Upper lobe of left lung (tissue), 6 donors: ENCODE measurements at places on chromosomes 3 and 15.

DNA sequence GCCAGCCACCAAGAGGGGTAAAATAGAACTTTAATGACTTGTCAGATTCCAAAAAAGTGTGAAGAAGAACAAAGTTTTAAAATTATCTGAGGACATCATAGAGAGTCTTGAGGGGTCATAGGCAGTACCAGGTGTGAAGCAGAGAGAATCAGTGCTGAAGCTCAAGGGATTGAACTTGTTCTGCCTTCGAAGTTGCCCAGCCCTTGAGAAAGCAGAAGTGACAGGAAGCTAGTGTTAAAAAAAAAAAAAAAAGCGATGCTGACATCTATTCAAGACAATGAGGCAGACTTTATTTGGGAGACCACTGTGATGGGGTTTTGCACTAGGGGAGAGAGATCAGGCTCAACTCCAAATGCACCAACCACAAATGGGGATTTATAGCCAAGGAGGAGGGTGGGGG is 21.8 kb downstream of the FBXO22 start:
- DNase-seq: no peak

DNA sequence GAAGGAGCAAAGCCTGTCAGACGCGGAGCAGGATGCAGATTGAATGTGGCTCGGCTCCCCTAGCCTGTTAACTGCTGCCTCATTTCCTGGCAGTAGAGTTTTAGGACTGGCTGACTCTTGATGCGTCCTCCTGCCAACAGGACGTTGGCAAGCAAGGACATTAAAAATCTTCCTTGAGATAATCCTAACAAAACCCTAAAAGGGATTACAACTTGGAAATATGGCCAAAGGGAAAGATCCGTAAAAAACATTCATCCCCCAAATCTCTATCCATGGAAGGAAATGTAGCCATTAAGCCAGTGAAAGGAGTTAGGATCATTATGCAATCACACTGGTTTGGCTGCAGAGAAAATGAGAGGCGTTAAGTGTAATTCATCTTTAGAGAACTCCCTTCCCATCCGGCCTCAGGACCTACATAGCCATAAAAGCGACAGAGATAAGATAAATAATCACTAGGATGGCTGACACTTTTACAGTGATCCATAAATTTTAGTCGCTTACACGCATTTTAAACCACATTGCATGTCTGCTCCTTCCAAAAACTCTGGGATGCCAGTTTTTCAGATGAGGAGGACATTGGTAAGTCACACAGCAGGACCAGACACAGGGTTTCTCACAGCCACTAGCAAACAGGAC is 44.5 kb upstream of the C3orf80 start:
- DNase-seq: no peak

DNA sequence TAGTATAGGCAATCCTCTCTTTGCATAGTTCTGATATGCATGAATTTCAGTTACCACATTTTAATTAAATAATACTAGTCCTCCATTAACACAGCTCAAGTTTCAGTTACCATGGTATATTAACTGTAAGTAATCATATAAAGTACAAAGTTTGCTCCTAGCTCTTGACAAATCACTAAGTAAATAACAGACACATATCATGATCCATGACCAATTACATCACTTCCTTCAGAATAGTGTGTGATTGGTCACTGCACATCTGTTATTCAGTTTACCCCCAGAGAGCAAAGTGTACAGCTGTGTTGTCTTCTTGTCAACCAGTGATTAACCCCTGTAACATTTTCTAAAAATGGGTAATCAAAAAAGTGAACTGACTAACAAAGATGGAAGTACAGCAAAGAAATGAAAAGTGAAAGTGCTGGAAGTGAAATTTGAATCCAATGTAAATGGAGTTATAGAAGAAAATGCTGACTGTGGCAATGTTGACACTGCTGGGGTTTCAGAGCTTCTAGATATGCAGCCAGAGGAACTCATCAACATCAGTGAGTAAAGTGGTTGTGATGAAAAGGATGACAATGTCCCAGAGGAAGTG is 30.2 kb upstream of the LEKR1 start:
- no peak for DNase-seq

DNA sequence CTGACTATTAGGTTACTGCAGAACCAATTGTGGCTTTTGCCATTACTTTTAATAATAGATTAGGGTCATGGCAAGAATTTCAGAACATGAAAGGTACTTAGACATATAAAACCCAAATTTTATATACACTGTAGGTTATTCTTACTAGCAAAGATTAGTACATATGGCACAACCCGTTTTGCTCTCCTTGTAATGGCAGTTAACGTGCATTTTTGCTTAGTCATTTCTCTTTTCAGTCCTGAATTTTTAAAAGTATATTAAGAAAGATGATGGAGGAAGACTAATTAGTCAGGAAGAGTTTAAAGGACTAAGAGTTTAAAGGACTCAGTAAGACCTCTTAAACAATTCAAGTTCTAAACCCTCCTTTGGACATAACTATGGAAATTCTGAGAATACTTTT is 114.0 kb downstream of the PEAK1 start:
- DNase-seq: no peak

GRCh38 chr3:16399473-16399872 is 114.0 kb downstream of the RFTN1 start:
- DNase-seq: peak; percentile 31

DNA sequence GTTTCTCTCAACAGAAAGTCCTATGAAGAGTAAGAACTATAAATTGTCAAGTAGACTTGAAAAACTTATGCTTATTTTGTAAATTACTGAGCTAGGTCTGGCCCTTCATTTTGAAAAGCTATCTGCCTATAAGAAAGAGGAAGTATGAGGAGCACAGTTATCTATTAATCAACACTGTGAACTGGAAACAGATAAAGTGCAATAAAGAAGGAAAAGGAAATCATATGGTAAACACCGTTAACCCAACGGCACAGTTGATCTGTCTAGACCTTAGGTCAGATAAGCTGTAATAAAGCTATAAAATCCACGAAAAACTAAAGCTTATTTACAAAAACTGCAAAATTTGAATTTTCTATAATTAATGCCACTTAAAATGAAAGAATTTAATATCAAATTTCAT is 242.5 kb downstream of the ZBTB20 start:
- no peak for DNase-seq

GRCh38 chr3:112640930-112641801 is at the start of gene CCDC80:
CCDC80 (minus strand) TSS chr3:112641143; CDS start chr3:112639905, 1,238 bp downstream.
- DNase-seq: no peak

- DNase-seq: no peak
Measured at GRCh38 chr15:90871139-90871715, 2.8 kb downstream of the FURIN start.

- no peak for DNase-seq
Measured at GRCh38 chr15:26504009-26504408, 268.9 kb downstream of the GABRB3 start.

- DNase-seq: no peak
Measured at GRCh38 chr3:22122567-22122966, 371.6 kb upstream of the ZNF385D start.

- no peak for DNase-seq
Measured at GRCh38 chr15:61556037-61556648, 327.0 kb upstream of the RORA start.

GRCh38 chr3:12180218-12180617 is 21.5 kb upstream of the TIMP4 start:
- peak; percentile 75 for DNase-seq

- DNase-seq: peak; percentile 33
Measured at GRCh38 chr3:111616417-111617105, 21.4 kb upstream of the ZBED2 start.

DNA sequence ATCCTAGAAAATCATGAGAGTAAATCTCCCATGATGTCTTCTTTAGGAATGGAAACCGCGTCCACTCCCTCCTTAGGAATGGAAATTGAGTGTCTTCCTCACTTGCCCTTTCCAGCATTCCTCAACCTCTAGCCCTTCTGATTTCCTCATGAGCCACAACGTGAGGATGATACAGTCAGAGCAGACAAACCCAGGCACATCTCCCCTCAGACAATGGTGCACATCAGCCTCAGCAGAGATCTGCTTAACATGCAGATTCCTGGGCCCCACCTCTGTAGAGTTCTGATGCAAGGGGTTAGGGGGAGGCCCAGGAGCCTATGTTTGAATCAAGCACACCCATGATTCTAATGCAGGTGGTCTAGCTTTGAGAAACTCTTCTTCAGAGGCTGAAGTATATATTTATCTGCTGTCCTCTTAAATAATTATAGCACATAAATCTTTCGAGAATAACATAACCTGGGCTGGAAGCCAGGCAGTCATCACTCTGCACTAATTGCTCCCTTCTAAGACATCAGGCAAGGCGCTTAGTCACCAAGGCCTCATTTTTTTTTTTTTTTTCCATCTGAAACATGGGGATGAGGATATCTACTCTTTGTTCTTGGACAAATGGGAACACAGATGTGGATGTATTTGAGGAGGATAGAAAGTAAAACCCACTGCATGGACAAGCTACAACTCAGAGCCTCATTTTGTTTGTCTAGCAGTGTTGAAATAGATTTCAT is 81.7 kb downstream of the PRICKLE2 start:
- DNase-seq: no peak

DNA sequence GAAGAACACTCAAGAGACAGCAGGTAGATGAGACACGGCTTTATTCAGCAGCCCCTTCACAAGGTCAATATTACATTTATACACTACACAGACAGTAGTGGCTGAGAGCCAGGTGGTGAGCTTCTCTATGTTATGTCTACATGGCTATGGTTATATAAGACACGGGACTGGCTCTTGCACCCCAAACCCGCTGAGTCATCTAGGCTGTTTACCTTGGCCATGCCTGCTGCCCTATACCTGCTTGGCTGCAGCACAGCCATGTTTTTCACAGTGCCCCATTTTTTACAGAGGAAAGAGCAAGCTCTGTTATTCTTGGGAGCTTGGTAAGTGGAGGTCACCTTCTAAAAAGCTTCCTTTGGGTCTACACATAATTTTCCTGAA is 231.6 kb downstream of the IGSF11 start:
- DNase-seq: no peak

DNA sequence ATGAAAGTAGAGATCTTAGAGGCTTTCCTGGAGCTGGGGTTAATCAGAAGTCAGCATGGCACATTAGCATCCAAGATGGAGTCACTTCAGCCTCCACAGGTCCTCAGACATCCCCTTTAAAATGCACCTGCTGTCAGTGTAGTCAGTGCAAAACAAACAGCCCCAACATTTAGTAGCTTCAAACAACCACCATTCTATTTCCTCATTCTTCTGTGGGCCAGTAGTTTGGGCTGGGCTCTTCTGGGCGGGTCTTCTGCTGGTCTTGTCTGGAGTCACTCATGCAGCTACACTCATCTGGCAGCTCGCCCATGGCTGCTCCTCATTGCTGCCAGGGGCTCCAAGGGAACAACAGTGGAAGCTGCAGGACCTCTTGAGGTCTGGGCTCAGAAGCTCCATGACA is 99.9 kb downstream of the TLE3 start:
- peak; percentile 67 for DNase-seq

GRCh38 chr3:163508206-163508605 is 1570.1 kb downstream of the SI start:
- DNase-seq: no peak

GRCh38 chr15:94327356-94327936 is 96.1 kb downstream of the MCTP2 start:
- no peak for DNase-seq

DNA sequence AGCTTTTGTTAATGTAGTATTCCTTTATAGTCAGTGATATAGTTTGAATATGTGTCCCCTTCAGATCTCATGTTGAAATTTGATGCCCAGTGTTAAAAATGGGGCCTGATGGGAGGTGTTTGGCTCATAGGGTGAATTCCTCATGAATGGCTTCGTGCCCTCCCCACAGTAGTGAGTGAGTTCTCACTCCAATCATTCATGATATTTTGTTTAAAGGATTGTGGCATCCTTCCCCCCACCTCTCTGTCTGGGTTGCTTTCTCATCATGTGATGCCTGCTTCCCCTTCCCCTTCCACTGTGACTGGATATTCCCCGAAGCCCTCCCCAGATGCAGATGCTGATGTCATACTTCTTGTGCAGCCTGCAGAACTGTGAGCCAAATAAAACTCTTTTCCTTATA is 649.8 kb upstream of the NR2F2 start:
- no peak for DNase-seq

DNA sequence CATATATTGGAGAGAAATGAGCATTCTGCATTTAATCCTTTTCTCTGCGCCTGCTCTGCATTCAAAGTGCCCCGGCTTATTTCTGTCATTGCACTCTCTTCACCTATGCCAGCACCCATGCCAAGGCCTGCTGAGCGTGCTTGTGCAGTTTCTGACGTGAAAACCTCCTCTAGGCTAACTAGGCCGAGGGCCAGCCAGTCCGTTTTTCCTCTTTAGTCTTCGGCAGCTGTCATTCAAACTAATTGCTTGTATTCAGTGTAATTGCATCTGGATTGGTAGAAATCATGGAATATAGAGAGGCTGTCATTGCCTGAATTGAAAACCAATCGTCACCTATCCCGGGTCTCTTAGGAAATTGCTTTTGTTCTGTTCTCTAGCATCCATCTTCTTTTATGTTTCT is 94.0 kb downstream of the ARPP21 start:
- no peak for DNase-seq

DNA sequence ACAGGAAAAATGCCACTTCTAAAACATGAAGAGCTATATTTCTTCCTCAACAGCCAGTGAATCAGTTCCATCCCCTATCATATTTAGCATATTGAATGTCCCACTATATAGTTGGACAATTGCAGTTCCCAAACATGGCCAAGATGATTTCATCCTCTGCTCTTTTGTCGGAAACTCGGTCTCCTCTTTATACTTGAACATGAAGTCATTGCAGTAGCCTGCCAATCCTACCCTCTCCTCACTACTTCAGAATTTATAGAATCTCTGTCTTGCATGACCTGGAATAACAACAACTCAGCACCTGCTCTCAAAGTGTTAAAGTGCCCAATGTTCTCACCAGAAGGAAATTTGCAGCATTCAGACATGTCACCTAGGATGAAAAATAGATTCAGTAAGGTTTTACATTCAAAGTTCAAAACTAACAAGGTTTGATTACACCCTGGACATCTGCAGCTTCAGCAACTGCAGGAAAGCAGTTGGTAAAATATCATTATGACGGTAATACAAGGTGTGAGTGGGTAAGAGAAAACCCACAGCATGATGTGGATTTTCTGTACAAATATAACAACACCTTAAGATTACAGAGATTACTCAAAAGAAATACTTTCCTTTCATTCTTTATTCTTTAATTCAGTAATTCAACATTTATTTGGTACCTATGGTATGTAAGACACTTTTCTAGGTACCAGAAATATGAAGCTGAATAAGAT is 52.5 kb downstream of the TP63 start:
- DNase-seq: no peak

DNA sequence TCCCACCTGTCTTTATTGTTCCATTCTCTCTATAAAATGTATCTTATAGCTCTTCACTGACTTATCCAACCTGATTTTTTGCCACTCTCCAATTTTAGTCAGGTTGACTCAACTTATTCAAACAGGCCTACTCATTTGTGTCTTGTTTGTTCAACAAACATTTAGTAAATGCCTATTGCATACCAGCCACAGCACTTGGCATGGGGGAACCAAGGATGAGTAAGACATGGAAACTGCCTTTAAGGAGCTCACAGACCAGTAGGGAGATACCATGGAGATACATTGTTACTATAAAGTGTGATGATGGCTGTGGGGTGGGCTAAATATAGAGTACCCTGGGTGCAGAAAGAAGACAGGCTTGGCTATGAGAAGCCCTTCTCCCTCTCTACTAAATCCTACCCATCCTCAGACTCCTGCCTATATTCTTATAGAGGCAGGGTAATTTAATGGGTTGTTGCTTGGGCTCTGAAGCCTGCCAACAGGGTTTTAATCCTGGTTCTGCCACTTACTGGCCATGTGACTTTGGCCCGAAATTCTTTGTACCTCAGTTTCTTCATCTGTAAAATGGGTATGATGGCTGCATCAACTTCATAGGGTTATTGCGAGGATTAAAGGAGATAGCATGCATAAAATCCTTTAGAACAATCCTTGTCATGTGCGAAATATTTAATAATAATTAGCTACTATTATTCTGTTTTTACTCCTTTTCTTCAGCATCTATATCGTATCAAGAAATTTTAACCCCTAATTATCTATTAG is 348.5 kb upstream of the UMPS start:
- DNase-seq: no peak
